Activated naive CD8-positive, alpha-beta T cell treated with anti-CD3 and anti-CD28 coated beads for 36 hours (primary cell): ENCODE measurements at places on chromosomes 16 and 17. TPM values are rescaled to one million over a fixed set of nuclear protein-coding genes. Genes with fewer than 3 reads are reported as not detected.

NOS2 gene
- 0.10 TPM for total RNA-seq

DNA sequence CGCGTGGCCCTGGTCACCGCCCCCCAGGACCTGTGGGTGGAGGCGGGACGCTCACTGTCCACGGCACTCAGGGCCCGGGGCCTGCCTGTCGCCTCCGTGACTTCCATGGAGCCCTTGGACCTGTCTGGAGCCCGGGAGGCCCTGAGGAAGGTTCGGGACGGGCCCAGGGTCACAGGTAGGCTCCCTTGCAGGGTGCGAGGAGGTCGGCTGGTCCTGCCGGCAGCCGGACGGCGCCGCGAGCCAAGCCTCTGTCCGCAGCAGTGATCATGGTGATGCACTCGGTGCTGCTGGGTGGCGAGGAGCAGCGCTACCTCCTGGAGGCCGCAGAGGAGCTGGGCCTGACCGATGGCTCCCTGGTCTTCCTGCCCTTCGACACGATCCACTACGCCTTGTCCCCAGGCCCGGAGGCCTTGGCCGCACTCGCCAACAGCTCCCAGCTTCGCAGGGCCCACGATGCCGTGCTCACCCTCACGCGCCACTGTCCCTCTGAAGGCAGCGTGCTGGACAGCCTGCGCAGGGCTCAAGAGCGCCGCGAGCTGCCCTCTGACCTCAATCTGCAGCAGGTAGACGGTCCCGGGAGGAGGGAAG, 1.3 kb downstream of the GUCY2D start:
- no peaks in the 10 kb centered on the region for H3K36me3 ChIP-seq
- no peak for DNase-seq
- no peak overlapping the region for H3K27ac ChIP-seq
- H3K4me1 ChIP-seq, result peaks cover 5% of the 10 kb centered on the region
- H3K4me3 ChIP-seq, result no peak overlapping the region

DNA sequence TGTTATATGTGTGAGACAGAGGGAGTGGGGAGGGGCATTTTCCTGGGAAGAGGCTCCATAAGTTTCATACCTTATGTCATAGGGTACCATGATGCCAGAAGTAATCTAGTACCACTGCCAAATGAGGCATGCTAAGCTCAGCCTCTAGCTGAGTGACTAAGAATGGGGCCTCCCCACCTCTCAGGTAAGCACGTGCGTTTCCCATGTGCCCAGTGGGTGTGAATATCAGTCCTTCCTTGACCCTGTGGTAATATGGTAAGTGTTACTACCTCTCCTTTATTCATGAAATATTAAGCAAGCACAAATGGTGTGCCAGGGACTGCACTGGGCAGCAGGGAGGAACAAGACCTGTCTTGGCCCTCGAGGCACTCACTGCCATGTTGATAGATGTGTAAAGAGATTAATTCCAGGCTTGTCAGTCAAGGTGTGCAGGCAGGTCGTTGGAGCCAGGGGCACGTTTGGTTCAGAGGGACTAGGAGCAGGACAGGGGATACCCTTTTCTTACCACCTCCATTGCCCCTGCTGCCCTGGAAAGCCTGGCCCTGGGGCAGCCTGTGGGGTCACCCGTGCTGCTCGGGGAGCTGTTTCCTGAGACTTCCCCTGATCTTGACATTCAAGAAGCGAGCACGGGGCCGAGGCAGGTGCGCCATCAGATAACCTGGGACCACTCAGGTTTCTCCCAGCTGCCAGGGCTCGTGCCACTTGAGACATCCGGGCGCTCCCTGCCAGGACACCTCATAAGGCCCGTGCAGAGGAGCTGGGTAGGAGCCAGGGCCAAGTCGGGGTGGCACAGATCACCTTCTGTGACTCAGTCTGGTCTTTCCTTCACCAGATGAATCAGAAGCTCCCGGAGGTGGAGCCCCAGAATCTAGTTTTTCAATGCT, 8.8 kb downstream of the RSAD1 start:
- H3K27me3 ChIP-seq, result no peaks in the 10 kb centered on the region
- H3K4me3 ChIP-seq, result no peak overlapping the region

DNA sequence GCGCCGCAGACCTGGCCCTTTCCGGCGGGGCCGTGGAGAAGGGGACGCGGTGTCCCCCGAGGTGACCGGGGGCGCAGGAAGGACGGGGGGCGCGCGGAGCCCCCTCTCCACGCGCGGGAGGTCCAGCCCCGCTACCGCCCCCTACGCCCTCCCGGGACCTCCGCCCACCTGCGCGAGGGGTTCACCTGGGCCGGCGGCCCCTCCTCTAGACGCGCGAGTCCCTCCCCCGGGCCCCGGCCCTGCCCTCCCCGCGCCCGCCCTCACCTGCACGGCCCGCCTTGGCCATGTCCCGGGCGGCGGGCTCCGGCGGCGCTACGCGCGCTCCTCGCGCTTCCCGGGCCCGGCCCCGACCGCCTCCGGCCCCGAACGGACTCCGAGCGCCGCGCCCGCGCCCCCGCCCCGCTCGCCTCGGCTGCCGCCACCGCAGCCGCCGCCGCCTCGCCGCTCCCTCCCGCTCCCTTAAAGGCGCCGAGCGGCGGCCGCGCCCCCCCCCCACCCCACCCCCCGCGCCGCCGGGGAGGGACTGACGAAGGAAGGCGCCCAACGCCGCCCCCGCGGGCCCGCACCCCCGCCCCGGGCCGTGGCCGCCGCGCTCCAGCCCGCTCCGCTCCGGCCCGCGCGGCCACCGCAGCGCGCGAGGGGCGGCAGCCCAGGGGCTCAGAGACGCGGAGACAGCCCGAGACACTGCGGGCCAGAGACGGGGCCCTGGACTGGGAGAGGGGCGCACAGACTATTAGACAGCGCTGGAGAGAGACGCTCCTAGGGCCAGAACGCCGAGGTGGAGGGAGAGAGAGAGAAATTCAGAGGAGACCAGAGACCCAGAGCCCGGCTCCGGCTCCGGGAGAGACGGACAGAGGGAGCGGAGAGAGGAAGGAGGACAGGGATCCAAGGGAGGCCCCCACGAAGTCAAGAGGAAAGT, at the start of gene PITPNM3:
Gene PITPNM3, minus strand, starts transcription at position 435 of the 919 bp plus-strand sequence. Its CDS starts 149 bp downstream, at position 286.
- H3K4me1 ChIP-seq, result peaks cover 8% of the 10 kb centered on the region
- no peaks in the 10 kb centered on the region for H3K36me3 ChIP-seq

ZNF668 gene
- 17.3 TPM for total RNA-seq

DNA sequence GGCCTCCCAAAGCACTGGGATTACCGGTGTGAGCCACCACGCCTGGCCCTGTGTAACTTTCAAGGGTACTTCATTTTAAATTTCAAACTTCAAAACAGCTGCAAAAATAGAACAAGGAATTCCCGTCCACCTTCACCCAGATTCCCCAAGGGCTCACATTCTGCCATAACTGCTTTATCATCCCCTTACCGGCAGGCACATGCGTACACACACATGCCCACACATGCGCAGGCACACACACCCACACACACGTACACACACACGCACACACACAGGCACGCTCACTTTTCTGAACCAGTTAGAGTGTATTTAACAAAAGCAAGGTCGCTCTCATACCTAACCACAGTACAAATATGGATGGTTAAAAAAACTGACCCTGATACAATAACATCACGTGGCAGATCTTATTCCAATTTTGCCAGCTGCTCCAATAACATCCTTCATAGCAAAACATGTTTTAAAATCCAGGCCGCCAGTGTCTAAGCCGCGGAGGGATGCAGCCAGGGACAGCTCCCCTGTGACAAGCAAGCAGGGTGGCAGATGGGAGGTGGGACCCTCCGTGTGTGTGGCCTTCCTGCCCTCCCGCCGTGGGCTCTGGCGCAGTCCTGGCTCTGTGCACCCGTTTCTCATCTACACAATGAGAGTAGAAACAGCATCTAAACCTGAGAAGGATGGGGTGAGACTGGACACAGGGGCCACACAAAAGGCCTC, 23.1 kb downstream of the PDIA2 start:
- DNase-seq, result no peak
- H3K36me3 ChIP-seq, result peaks cover 4% of the 10 kb centered on the region
- no peaks in the 10 kb centered on the region for H3K27me3 ChIP-seq
- H3K4me1 ChIP-seq, result peaks cover 6% of the 10 kb centered on the region

DNA sequence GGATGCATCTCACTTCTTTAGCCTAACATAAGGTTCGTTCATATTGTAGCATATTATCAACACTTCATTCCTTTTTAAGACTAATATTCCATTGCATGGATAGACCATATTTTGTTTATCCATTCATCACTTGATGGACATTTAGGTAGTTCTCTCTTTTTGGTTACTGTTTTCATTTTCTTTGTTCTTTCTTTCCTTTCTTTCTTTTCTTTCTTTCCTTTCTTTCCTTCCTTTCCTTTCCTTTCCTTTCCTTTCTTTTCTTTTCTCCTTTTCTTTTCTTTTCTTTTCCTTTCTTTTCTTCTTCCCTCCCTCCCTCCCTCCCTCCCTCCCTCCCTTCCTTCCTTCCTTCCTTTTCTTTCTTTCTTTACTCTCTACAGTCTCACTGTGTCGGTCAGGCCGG, 24.2 kb downstream of the PLCG2 start:
- no peak for DNase-seq
- no peak overlapping the region for H3K4me3 ChIP-seq
- H3K27me3 ChIP-seq, result no peaks in the 10 kb centered on the region
- H3K27ac ChIP-seq, result no peak overlapping the region
- peaks cover 12% of the 10 kb centered on the region for H3K4me1 ChIP-seq

DNA sequence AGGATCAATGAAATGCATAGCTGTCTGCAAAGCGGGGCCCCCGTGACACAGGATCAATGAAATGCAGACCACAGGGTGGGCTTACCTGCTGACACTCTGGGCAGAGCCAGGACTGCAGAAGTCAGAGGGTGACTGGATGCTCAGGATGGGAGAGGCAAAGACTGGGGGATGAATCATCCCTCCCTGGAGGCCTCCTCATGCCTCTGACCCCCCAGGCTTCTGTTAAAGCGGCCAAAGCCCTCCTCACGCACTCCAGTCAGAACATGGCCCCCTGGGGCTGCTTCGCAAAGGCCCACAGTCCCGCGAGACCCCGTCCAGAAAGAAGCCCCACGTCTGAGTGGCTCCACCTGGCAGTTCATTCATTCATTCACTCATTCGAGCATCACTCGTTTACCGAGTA, 38.4 kb upstream of the FOXF1 start:
- H3K27ac ChIP-seq, result no peak overlapping the region
- no peaks in the 10 kb centered on the region for H3K36me3 ChIP-seq
- no peaks in the 10 kb centered on the region for H3K4me1 ChIP-seq
- DNase-seq, result no peak

UMOD gene
- total RNA-seq, result not detected

DNA sequence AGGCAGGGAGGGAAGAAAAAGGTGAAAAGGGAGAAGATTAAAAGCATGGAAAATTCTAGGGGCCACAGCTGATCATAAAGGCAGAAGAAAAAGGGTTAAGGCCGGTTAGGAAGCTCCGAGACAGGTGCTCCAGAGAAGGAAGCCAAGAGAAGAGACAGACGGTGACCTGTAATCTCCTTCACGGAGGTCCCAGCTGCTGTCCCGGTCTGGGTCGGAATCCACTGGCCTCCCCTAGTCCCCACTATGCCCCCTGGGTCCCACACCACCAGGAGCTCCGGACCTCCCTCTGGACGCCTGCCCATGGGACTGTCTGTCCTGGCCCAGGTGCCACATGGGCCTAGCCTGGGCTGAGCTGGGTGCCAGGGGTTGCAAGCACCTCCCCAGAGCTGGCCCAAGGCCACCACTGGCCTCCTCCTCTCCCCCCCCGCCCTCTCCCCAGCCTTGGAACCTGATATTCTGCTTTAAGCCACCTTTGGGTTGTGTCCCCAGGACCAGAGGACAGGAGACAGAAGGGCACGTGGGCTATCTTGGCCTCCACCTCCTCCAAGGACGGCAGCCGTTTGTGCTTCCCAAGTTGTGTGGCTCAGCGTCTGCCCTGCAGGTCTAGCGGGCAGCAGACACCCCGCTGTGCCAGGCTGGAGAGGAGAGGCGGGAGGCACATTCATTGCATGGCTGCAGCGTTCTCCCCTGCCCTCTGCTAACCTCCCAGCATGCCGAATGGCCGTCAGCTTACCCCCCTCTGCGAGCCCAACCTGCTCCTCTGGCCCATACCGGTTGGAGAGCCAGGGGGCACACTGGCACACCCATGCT, 102.4 kb downstream of the ENGASE start:
- H3K4me3 ChIP-seq, result no peak overlapping the region
- peaks cover 8% of the 10 kb centered on the region for H3K27me3 ChIP-seq
- no peaks in the 10 kb centered on the region for H3K36me3 ChIP-seq
- H3K4me1 ChIP-seq, result no peaks in the 10 kb centered on the region

- no peak for DNase-seq
- H3K4me3 ChIP-seq, result peak overlapping the region; percentile 62
- peaks cover 31% of the 10 kb centered on the region for H3K36me3 ChIP-seq
- H3K27me3 ChIP-seq, result no peaks in the 10 kb centered on the region
- peak overlapping the region; percentile 57 for H3K27ac ChIP-seq
- H3K4me1 ChIP-seq, result peaks cover 26% of the 10 kb centered on the region
Observed at GRCh38 chr17:78041386-78042179, 83.1 kb downstream of the TNRC6C start.

DCTPP1 gene
- 181 TPM for total RNA-seq

GRCh38 chr16:17520561-17520960, 49.8 kb upstream of the XYLT1 start:
- no peak overlapping the region for H3K27ac ChIP-seq
- H3K4me1 ChIP-seq, result no peaks in the 10 kb centered on the region
- no peak overlapping the region for H3K4me3 ChIP-seq

FADS6 gene
- not detected for total RNA-seq

DNA sequence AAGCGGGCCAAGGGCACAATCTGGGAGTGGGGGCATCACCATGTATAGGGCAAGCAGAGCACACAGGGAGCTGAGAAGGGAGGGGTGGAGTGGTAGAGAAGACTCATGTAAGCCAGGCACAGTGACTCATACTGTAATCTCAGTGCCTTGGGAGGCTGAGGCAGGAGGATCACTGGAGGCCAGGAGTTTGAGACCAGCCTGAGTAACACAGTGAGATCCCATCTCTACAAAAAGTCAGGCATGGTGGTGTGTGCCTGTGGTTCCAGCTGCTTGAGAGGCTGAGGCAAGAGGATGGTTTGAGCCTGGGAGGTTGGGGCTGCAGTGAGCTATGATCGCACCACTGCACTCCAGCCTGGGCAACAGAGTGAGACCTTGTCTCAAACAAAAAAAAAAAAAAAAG, 40.8 kb downstream of the ARHGAP27 start:
- H3K36me3 ChIP-seq, result peaks cover 3% of the 10 kb centered on the region
- DNase-seq, result no peak
- H3K4me3 ChIP-seq, result no peak overlapping the region
- H3K27me3 ChIP-seq, result peaks cover 12% of the 10 kb centered on the region
- H3K27ac ChIP-seq, result no peak overlapping the region

DNA sequence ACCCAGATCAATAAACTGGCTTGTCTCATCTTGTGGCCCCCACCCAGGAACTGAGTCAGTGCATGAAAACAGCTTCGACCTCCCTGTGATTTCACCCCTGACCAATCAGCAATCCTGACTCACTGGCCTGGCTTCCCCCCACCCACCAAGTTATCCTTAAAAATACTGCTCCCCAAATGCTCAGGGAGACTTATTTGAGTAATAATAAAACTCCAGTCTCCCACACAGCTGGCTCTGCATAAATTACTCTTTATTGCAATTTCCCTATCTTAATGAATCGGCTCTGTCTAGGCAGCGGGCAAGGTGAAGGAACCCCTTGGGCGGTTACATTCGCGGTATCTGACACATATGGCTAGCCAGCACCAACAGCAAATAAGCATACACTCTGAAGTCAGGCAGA, 9.8 kb upstream of the RABEP1 start:
- no peaks in the 10 kb centered on the region for H3K36me3 ChIP-seq
- H3K27ac ChIP-seq, result no peak overlapping the region
- no peaks in the 10 kb centered on the region for H3K27me3 ChIP-seq
- DNase-seq, result no peak

GRCh38 chr16:51172368-51172767, 21.3 kb upstream of the SALL1 start:
- DNase-seq, result no peak
- no peaks in the 10 kb centered on the region for H3K27me3 ChIP-seq
- no peaks in the 10 kb centered on the region for H3K36me3 ChIP-seq
- no peak overlapping the region for H3K27ac ChIP-seq

SDK2 gene
- total RNA-seq, result 1.6 TPM
